ENCODE measurements at places on chromosomes 5 and 9.

GRCh38 chr9:110762783-110763182 is 94.2 kb downstream of the MUSK start:
- no peak for DNase-seq

GRCh38 chr5:55327281-55327680 is 19.5 kb downstream of the MTREX start:
- no peak for DNase-seq

- peak; percentile 25 for DNase-seq
These were observed 7.0 kb upstream of the GADD45G start for GRCh38 chr9:89597711-89598362.

DNA sequence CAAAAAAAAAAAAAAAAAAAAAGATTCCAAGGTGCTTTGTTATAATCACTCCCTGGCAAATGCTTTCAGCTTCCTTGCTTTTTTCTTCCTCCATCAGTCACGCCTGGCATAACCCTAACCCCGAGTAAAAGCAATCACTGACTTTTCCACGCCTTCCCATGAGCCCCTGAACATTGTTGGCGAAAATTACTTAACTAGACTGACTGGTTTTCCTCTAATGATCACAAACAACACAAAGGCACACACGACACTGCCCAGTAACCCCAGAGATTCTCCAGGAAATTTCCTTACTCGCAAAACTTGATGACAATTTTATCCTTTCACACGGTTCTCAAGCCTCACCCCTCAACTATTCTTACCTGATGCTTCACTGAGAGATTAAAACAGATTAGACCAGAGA is 11.4 kb upstream of the PTGR1 start:
- no peak for DNase-seq

GRCh38 chr9:132997591-132997990 is 19.1 kb downstream of the GFI1B start:
- peak; percentile 86 for DNase-seq

DNA sequence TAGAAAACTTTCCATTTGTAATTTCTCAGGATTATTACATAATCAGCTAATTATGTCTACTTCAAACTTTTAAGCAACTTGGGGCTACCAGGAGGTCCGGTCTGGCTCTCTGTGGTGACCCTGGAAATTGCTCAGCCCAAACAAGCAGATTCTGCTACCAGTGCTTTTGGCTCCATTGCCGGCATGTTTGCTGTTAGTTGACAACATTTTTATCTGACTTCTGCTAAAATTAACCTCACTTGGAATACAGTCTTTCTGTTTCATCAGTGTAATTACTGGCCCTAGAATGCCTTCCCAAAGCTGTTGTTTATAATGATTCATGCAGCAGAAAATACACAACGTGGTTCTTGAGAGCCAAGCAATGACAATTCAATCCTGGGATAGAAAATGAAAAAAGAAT is 38.5 kb upstream of the FAM81B start:
- no peak for DNase-seq

- DNase-seq = no peak
These were observed 100.4 kb upstream of the FAM174A start for GRCh38 chr5:100434815-100435214.

DNA sequence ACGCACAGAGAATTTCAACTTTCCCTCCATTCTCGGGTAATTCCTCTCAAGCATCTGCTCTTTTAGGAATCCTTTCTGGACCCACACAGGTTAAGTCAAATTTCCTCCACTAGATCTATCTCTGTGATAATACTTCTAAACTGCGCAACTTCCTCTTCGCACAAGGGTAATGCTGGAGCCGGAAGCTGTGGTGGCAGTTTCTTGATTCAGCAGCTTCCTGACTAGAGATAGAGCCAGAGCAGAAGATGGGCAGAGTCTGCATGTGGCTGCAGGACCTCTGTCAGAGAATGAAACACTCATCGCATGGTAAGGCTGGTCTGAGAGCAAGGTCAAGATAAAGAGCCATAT is 11.1 kb upstream of the CDC42SE2 start:
- DNase-seq = no peak
